SJCRH30 (cell line): ENCODE measurements at places on chromosomes 1 and 21. TPM values are rescaled to one million over a fixed set of nuclear protein-coding genes. Genes with fewer than 3 reads are reported as not detected.

The ZNF695 gene
- total RNA-seq, result 17.4 and 19.7 TPM in 2 replicates

GRCh38 chr1:156281693-156282478, 739 bp downstream of the SMG5 start:
- H3K4me1 ChIP-seq, result peaks cover 9% of the 10 kb centered on the region
- peak overlapping the region; percentile 91 for H3K4me3 ChIP-seq
- H3K36me3 ChIP-seq, result peaks cover 16% of the 10 kb centered on the region
- DNase-seq, result no peak
- H3K27ac ChIP-seq, result peak overlapping the region; percentile 87

DNA sequence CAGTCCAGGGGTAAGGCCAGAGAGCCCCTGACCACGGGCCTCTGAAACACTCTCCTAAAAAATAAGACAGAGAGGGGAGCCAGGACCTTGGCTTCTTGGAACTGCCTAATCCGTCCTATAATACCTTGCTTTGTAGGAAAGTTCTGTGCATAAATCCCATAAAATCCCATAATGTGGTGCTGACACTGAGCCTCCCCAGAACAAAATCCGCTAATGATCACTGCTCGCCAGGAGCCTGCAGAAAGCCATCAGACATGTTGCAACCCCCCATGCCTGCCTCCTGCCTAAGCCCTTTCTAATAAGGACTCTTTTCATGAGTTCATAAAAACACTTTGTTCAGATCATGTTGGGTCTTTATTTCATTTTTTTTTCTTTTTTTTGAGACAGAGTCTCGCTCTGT, 9.3 kb upstream of the DHRS3 start:
- no peaks in the 10 kb centered on the region for H3K36me3 ChIP-seq
- no peak for DNase-seq
- no peaks in the 10 kb centered on the region for H3K27me3 ChIP-seq
- peaks cover 4% of the 10 kb centered on the region; the same call in 1 of the 2 replicates for H3K4me1 ChIP-seq
- no peak overlapping the region for H3K27ac ChIP-seq

DNA sequence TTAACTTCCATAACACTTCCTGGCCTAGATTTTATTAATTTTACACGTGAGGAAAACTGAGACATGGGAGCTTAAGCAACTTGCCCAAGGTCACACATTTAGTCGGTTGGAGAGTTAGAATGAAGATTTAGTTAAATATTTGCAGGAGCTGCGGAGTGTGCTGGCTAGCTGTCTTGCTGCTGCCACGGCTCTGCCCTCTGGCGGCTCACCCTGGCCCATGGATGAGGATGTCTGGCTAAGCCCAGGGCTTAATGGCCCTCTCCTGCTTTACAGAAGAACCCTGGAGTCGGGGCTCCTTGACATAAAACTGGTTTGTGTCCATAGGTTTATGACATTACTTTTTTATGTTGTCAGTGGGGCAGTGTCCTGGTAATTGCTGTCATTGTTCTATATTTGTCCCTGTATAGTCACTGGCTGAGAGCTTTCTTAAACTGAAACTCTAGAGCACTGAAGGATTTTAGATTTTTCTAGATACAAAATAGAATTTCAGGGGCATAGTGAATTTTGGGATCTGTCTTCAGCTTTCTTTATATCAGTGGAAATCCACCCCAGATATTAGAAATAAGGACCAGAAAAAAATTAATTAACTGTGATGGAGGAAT, 88.9 kb upstream of the WLS start:
- no peaks in the 10 kb centered on the region for H3K27me3 ChIP-seq
- peak; percentile 58 for DNase-seq
- no peaks in the 10 kb centered on the region for H3K4me1 ChIP-seq
- H3K27ac ChIP-seq, result no peak overlapping the region

The SLC6A9 gene
- total RNA-seq, result 0.51 and 0.63 TPM in 2 replicates

DNA sequence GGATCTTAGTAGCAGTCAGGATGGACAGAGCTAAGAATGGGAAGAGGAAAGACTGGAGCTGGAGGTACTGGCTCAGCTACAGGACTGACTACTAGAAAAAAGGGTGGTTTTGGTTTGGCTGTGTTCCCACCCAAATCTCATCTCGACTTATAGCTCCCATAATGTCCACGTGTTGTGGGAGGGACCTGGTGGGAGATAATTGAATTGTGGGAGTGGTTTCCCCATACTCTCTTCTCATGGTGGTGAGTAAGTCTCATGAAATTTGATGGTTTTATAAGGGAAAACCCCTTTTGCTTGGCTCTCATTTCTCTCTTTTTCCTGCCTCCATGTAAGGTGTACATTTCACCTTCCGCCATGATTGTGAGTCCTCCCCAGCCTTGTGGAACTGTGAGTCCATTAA, 466.5 kb upstream of the DEPDC1 start:
- no peak for DNase-seq
- H3K36me3 ChIP-seq, result no peaks in the 10 kb centered on the region
- no peak overlapping the region for H3K4me3 ChIP-seq
- H3K27ac ChIP-seq, result no peak overlapping the region
- no peaks in the 10 kb centered on the region for H3K27me3 ChIP-seq
- H3K4me1 ChIP-seq, result no peaks in the 10 kb centered on the region

- H3K27me3 ChIP-seq, result no peaks in the 10 kb centered on the region
- no peak overlapping the region for H3K27ac ChIP-seq
- H3K4me1 ChIP-seq, result no peaks in the 10 kb centered on the region
- H3K36me3 ChIP-seq, result no peaks in the 10 kb centered on the region
These were observed 164.7 kb upstream of the RGS18 start for GRCh38 chr1:191993549-191993948.

DNA sequence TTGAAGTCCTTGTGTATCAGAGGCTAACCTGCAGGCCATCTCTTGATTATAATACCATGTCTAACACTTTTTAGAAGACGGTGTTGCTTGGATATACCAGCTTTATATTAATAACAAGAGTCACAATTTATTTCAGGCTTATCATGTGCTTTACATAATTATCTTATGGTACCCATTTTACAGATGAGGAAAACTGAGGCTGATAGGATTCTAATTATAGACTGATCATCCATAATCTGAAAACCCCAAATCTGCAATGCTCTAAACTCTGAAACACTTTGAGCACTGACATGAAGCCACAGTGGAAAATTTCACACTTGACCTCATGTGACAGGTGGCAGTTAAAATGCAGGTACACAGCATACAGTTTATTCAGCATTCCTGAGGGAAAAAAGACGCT, 7.2 kb upstream of the RPL11 start:
- no peak overlapping the region for H3K27ac ChIP-seq
- DNase-seq, result no peak
- H3K36me3 ChIP-seq, result no peaks in the 10 kb centered on the region
- no peaks in the 10 kb centered on the region for H3K4me1 ChIP-seq

GRCh38 chr1:5473268-5473667, 519.0 kb downstream of the NPHP4 start:
- H3K27ac ChIP-seq, result no peak overlapping the region
- H3K4me3 ChIP-seq, result no peak overlapping the region
- H3K27me3 ChIP-seq, result peaks cover 24% of the 10 kb centered on the region; the same call in 1 of the 2 replicates

The IL19 gene
- not detected in 2 replicates for total RNA-seq

DNA sequence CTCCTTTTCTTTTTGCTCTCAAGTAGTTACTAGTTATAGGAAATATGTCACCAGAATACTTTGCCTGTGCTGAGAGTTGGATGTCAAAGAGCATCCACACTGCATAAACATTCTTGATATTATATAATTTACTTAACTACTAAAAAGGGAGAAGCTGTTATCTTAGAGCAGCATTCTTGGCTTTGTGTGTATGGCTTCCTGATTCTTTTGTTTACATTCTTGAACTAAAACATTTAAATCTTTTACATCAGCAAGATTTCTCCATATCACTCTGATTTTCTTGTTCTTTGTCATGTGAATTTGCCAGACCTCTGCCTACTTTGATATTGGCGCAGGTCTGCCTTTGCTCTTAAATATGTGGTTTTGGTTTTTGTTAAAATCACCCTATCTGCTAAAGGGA, 48.8 kb downstream of the SUCO start:
- no peak overlapping the region for H3K4me3 ChIP-seq
- no peak for DNase-seq
- H3K27ac ChIP-seq, result no peak overlapping the region
- peaks cover 24% of the 10 kb centered on the region for H3K36me3 ChIP-seq
- H3K4me1 ChIP-seq, result no peaks in the 10 kb centered on the region
- H3K27me3 ChIP-seq, result no peaks in the 10 kb centered on the region
